Breast epithelium (tissue), 4 donors: ENCODE measurements at places on chromosomes 3 and 15. TPM values are rescaled to one million over a fixed set of nuclear protein-coding genes. Genes with fewer than 3 reads are reported as not detected.

The CFAP91 gene
- 4.3 TPM for total RNA-seq

The PLS1 gene
- total RNA-seq = 18.4 TPM

The KNG1 gene
- not detected for total RNA-seq

The ANKRD63 gene
- not detected for total RNA-seq

The ATP2B2 gene
- total RNA-seq = 0.15 TPM

The NR1I2 gene
- total RNA-seq = 0.32 TPM

The P2RY14 gene
- 3.3 TPM for total RNA-seq

The LOXL1 gene
- 11.3 TPM for total RNA-seq

The LTF gene
- 282 TPM for total RNA-seq

The ATP13A5 gene
- 4.5 TPM for total RNA-seq

The PTH1R gene
- total RNA-seq = 13.4 TPM

The DIS3L gene
- 46.4 TPM for total RNA-seq

The DUOXA2 gene
- 0.33 TPM for total RNA-seq

The CYP8B1 gene
- not detected for total RNA-seq

The FGD5 gene
- total RNA-seq = 28.2 TPM

The CLDN16 gene
- total RNA-seq = not detected

The CNTN6 gene
- total RNA-seq = not detected

The MAPKBP1 gene
- total RNA-seq = 11.5 TPM

The ILDR1 gene
- not detected for total RNA-seq

The ANKRD34C gene
- not detected for total RNA-seq

The ANKUB1 gene
- not detected for total RNA-seq

The CLSTN2 gene
- total RNA-seq = 15.5 TPM

The CCDC80 gene
- 38.7 TPM for total RNA-seq

The SLMAP gene
- total RNA-seq = 83.6 TPM

The PDZRN3 gene
- 36.0 TPM for total RNA-seq

The DMXL2 gene
- 28.5 TPM for total RNA-seq

The ERICH6 gene
- 0.98 TPM for total RNA-seq

The RUVBL1 gene
- 17.8 TPM for total RNA-seq

The GMNC gene
- not detected for total RNA-seq

The CAND2 gene
- 4.7 TPM for total RNA-seq

The AQP9 gene
- 6.9 TPM for total RNA-seq

The PTX3 gene
- 10.1 TPM for total RNA-seq

The OXTR gene
- 0.32 TPM for total RNA-seq

The MYLK gene
- 188 TPM for total RNA-seq

The FAM81A gene
- not detected for total RNA-seq

The NDN gene
- 105 TPM for total RNA-seq

The STRIT1 gene
- not detected for total RNA-seq

The GRAMD1C gene
- total RNA-seq = 49.8 TPM

The PLIN1 gene
- total RNA-seq = 2,292 TPM

The GOLGA6L4 gene
- total RNA-seq = 5.3 TPM

The PLA2G4D gene
- not detected for total RNA-seq
